A549 treated with GW870086 at 1 μM for 4 hours (cell line): ENCODE measurements at places on chromosomes 13 and 19. TPM values are rescaled to one million over a fixed set of nuclear protein-coding genes. Genes with fewer than 3 reads are reported as not detected.

Gene UBE2L5
- total RNA-seq: not detected in 5 replicates

Gene PRR19
- total RNA-seq: 3.6 to 4.9 TPM (median 4.3 TPM) in 5 replicates

Gene MEDAG
- 0.14 to 0.26 TPM (median 0.24 TPM) in 4 of 5 replicates, not detected in the other for total RNA-seq

Gene STX10
- 42.8 to 53.3 TPM (median 52.1 TPM) in 5 replicates for total RNA-seq

Gene GPR4
- total RNA-seq: 0.14 to 0.34 TPM (median 0.27 TPM) in 5 replicates

Gene PPP1R12C
- total RNA-seq: 55.9 to 88.0 TPM (median 82.4 TPM) in 5 replicates

Gene WDR87
- not detected in 5 replicates for total RNA-seq
